ENCODE measurements at places on chromosomes 5 and 9.

DNA sequence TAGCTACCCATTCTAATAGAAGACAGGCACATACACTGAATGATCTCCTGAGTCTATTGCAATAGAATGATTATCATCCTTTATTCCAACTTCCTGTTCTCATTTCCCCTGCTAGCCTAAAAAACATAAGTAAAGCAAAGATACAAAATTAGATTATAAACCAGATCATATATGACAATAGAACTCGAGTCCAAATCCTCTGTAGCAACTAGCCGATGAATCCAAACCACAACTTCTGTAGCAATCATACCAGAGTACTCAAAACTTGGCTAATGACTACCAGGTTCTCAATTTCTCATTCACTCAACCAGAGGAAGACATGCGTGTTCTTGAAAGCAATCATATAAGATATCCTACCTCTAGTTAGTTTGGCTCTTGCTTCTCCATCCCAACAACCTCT is 622.1 kb downstream of the PSAT1 start:
- no peak for DNase-seq

DNA sequence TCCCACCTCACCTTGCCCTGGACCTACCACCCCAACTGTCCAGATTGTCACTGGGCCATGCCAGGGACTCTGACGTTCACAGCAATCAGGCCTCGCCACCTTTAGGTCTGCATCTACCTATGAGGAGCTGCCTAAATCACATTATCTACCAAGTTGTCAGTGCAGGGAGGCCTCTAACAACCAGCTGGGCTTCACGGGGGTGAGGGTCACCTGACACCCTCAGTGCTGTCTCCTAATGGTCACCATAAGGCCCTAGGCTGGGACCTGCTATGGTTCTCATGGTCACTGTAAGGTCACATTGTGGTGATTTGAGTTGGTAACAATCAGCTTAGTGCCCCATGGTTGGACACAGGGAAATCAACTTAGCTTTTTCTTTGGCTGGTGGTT is 119.2 kb upstream of the CXCL14 start:
- no peak for DNase-seq

DNA sequence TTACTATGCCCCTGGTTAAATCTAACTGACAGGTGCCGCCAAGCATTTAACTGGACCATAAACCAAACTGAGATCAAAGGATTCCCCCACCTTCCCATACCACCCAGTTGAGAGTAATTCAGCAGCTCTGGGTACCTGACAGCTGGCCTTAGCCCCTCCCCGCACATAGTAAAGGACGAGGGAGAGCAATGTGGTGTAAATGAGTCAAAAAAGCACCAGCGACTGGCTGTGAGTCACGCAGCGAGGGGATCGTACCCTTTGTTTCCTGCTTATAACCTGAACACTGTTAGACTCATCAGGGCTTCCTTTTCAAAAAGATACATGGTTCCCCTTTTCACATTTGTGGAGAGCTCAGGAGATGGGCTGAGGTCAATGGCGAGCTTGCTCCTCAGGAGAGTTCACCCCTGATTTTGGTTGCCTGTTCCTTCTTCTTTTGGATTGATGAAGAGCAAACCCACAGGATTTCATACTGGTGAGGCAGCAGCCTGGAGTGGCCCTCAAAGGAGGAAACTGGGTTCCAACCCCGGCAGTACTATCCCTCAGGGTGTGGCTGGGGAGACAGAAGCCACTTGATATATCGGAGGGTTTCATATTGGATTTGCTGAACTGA is 71.5 kb downstream of the ANKRD33B start:
- DNase-seq: no peak

DNA sequence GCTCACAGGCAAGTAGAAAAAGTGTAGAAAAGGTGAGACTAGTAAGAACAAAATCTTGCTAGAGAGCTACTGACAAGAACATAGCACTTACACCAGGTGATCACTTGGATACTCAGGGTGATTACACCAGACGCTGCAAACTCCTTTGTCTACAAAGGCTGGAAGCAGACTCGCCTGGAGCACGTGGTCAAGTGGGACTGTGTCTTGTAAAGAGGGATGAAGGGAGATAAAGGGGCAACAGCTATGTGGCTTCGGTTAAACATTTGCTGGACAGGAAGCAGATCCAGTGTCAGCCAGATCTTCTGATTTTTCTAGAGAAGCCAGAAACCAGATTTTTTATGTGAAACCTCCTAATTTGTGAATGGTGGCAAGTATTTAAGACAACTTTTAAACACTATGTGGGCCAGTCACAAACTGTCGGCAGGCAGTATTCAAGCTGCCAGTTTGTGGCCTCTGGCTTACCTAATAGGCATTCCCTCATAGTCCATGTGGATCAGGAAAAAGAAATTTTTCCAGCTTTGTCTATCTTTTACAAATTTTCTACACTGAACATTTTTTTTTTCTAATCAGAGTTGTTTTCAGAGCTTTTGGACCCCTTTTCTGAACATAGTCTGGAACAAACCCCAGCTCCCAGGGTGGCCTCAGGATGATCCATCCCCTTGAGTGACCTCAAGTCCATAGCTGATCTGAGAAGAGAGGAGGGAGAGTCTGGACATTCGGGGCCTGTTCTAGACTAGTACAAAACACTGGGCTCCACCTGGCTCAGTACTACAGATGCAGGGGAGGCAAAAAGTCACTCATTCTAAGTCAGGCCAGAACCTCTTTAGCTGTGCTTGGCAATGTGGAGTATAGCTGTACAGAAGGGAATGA is 262.9 kb downstream of the ARRDC3 start:
- DNase-seq: no peak

- DNase-seq: no peak
Measured at GRCh38 chr5:1104327-1105006, 7.4 kb downstream of the SLC12A7 start.

DNA sequence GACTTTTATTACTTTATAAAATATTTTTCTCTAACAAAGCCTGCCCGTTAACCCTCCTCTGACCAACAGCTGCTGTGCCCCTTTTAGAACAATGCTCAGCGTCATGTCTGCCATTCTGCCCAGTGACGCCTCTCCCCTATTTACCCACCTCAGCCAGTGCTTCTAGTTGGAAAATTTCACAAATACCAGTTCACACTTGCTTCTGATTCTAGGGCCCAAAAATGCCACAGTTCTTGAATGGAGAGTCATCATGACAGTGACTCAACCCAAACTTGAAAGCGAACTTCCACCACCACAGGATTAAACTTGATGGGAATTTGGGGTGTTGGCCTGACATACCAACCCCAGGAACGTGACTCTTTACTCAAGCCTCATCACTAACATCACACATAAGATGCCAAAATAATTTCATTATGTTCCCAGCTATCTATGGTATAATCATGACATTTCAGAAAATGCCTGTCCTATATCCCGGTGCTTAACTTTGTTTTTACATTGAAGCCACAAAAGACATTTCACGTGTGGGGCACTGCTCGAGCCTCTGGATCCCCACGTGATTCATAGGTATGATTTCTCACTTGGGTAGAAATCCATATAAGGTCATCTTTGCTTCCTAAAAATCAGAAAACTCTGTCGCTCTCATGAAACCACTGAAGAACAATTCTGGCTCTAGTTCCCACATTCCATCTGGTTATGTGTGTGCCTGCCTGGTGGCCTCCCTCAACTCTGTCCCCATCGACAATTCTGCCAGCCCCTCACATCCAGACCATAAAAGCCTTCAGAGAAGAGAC is 220.9 kb downstream of the ACTL7B start:
- DNase-seq: no peak

Measured in right hindlimb (tissue), 1 donor.